Activated CD4-positive, alpha-beta T cell treated with anti-CD3 and anti-CD28 coated beads for 4 hours (primary cell): ENCODE measurements at places on chromosomes 7 and 10.

DNA sequence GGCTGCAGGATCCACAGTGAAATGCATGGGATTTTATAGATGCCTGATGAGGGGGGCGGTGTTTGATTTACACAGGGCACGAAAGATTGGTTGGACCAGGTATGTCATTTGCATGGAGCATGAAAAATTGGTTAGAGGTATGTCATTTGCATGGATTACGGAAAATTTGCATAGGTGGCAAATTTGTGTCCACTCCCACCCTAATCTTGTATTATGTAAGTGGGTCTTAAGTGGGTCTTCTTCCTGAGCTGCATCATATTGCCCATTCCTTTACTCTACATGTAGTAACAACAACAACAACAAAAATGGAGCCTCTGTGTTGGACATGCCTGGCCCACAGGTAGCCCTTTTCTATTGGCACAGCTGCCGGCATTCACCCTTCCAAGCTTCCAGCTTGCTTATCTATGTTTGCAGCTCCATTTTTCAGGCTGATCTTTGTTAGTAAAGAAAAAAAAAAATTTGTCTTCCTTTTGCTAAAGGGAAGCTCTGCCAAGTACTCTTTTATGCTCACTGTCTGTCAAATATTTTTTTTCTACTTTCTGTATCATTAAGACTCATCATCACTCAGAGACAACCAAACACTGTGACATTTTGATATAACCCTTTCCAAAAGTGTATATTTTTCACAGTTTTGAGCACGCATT lies 10.3 kb upstream of the ZNF273 start:
- DNase-seq: no peak

GRCh38 chr10:126252884-126253610 lies 135.2 kb downstream of the ADAM12 start:
- DNase-seq: no peak

DNA sequence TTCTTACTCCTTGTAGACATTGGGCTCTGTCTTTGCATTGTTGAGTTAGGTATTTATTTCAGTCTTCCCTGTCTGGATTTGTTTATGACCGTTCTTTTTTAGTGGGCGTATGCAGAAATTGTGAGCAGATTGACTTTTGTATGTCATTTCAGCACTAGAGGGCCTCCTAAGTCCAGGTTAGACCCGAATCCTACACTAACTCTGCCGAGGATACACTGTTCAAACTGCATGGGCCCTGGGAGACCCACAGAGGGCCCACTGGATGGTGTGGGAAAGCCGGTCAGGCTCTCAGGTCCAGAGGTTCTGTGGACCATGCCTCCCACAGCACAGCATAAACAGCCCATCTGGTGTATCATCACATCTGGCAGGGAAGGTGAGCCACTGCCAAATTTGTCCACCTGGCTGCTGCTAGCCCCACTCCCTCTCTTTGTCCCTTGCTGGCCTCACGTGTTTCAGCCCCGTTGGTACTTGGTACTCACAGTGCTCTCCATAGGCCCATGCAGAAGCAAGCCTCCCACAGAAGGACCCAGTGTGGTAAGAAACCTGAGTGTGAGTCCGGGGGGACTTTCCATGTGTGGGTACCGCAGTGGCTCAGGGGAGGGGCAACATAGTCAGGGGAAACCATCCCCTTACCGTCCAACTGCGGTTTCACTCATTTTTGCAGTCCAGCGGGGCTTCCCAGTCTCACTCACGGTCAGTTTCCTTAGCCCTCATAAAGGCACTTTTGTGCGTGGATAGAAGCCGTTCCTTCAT lies 112.8 kb downstream of the APBB1IP start:
- no peak for DNase-seq

- DNase-seq: no peak
Measured at GRCh38 chr7:24297362-24297761, 13.4 kb downstream of the NPY start.

DNA sequence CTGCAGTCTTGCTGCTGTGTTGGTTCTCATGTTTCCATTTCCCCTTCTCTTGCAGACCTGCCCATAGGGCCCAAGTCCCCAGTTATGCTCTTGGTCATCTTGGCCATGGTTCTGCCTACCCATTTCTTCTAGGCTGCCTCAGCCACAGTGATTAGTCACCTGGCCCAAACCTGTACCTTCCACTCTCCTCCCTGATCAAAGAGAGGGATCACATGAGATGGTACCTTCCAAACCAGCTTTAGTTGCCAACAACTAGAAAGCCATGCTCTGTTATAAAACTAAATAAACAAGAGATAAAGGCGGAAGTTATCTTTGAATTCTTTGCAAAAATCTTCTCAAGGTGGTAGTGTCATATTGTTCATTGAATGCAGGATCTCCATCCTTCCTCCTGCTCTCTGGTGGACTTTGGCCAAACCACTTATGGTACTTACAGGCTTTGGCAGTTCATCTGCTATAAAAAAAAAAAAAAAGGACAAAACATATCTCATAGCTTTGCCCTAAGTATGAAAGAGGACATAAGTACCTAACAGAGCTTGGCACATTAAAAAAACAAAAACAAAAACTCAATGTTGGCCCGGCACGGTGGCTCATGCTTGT lies 25.8 kb downstream of the TACC2 start:
- DNase-seq: no peak

DNA sequence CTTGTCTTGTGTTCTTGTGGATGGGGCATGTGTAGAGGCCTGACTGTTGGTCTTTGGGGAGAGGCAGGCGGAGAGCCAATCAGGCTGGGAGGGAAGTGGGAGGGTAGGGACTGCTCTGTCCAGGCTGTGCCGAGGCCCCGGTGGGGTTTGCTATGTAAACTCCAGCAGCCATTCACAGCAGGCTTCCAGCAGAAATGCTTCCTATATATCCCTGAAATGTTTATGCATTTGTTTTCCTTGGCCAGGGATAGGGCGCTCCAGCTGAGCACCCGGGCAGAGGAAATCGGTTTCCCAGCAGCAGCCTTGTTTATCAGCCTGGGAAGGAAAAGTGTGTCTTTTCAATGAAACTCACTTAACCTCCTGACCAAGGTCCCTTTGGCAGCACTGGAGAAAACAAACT lies 18.3 kb upstream of the AQP1 start:
- DNase-seq: no peak

GRCh38 chr10:132845780-132846595 lies 60.0 kb upstream of the NKX6-2 start:
- no peak for DNase-seq

DNA sequence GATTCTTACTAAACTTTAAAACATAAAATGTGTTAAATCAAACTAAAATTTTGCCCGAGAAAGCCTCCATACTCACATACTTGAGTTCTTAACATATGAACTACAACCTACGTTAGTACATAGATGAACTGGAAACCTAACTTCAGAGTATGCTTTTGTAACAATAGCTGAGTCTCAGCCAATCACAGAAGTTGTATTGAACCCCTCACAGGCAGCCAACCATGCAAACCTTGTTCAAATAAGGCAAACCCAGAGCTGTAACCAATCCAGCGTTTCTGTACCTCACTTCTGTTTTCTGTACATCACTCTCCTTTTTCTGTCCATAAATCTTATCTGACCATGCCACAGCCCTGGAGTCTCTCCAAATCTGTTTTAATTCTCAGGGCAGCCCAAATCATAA lies 157.3 kb upstream of the COL1A2 start:
- DNase-seq: no peak

GRCh38 chr10:98150544-98150943 lies 16.1 kb downstream of the R3HCC1L start:
- no peak for DNase-seq

- DNase-seq: no peak
Measured at GRCh38 chr10:47336387-47337134, 11.6 kb upstream of the RBP3 start.

- no peak for DNase-seq
Measured at GRCh38 chr7:15452670-15453069, 109.1 kb downstream of the AGMO start.

DNA sequence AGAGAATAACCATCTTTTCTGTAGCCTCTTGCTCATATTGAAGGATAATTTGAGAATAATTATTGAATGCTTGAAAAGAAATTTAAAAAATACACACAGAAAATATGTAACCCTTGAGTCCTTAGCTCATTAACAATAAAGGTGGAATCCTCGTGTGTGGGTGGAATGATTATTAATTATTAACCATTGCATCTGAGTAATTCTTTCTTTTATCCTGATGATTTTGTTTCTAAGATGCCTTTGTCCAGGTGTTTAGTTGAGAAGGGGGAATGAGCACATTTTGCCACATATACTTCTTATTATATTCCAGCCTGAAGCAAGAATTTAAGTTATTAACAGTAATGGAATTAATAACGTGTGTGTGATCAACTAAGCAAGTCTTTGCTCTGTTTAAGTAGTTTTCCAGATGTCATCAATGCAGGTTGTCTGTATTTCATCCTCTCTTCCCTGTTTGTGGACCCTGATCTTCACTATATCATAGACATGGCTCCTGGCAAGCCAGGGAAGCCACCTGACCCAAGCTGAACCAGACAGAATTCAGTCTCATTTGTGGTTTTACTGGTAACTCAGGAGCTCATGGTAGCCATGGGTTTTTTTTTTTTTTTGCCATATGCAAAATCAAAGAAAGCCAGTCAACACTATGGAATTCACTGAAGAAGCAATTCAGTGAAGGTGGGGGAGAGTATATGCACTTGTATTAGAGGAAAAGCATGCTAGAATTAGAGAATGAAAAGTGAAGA lies 144.3 kb downstream of the KIF20B start:
- DNase-seq: no peak

DNA sequence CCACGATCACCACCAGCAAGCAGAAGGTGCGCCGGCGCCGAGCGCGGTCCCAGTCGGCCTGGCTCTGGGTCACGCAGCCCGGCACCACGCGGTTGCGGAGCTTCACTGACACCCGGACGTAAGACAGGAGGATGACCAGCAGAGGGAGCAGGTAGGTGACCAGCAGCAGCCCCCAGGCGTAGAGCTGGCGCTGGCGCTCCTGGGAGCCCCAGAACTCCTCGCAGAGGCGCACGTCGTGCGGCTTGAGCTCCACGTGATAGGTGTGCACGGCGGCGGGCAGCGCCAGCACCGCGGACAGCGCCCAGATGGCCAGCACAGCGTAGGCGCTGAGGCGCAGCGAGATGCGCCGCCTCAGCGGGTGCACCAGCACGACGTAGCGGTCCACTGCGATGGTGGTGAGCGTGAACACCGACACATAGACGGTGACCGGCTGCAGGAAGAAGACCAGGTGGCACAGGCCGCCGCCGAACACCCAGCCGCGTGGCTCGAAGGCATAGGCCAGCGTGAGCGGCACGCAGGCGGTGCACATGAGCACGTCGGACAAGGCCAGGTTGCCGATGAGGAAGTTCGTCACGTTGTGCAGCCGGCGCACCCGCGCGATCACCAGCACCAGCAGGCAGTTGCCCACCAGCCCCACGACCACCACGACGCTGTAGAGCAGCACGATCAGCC lies 920 bp downstream of the PRLHR start:
- peak; percentile 10 for DNase-seq

DNA sequence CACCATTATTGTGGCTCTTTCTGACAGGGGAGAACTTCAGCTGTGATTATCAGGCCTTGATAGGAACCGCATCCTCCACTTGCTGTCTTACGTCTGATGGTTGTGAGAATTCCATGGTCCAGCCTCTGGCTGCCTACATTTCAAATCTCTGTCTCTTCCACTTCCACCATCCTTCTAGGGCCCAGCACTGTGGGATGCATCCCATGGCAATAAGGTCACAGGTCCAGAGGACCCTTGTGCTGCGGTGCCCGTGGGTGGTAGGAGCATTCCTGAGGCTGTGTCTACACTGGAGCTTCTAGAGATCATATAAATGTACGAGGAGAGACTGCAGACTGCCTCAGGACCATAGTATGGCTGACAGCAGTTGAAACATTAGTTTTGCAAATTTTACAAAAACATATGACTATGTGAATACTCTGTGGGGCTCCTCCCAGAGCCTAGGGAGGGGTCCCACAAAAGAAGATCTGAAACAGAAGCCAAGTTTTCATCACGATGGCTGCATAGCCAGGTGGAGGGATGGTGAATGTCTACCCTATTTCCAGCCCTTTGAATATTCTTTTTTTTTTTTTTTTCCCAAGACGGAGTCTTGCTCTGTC lies 11.8 kb downstream of the CALML3 start:
- DNase-seq: no peak

- DNase-seq: no peak
Measured at GRCh38 chr10:94042834-94043175, 49.1 kb downstream of the PLCE1 start.

- DNase-seq: no peak
Measured at GRCh38 chr10:25125201-25125611, 49.6 kb upstream of the GPR158 start.

DNA sequence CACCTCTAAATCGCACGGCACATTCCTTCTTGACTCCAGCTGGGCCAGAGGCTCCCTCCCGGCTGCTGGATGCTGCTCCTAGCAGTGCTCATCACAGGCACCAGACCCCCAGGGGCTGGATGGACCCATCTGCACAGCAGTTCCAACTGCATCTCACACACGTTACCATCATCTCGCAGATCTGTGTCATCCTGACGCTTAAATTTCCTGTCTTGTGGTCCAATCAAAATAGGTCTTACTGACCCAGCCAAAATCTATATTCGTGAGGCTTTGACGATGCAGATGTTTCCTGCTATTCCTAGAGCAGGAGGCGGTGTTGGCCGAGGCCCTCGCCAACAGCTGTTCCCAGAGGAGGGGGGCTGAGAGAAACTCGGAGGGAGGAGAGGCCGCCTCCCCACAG lies 108.0 kb downstream of the MKI67 start:
- DNase-seq: no peak

DNA sequence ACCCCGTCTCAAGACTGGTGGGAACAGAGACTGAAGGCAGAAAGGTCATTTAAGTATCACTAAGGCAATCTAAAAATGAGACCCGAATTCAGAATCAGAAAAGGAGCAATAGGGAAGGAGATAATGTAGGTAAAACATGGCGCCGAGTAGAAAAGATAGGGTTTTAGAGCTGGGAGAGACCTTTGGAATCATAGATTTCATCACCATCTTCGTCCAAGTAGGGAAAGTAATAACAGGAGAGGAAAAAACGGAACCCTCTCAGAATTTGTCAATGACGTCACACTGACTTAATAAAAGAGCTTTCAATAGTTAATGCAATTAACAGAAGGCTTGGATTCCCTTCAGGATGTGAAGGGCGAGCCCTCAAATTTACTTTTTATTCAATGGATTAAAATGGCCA lies 1.0 kb upstream of the UBN2 start:
- no peak for DNase-seq

- peak; percentile 65 for DNase-seq
Measured at GRCh38 chr10:103859161-103860086, 4.0 kb upstream of the SH3PXD2A start.

- no peak for DNase-seq
Measured at GRCh38 chr10:112973805-112974204, 23.8 kb downstream of the TCF7L2 start.
